Epithelial cell of proximal tubule (primary cell): ENCODE measurements at places on chromosomes 5 and 9.

DNA sequence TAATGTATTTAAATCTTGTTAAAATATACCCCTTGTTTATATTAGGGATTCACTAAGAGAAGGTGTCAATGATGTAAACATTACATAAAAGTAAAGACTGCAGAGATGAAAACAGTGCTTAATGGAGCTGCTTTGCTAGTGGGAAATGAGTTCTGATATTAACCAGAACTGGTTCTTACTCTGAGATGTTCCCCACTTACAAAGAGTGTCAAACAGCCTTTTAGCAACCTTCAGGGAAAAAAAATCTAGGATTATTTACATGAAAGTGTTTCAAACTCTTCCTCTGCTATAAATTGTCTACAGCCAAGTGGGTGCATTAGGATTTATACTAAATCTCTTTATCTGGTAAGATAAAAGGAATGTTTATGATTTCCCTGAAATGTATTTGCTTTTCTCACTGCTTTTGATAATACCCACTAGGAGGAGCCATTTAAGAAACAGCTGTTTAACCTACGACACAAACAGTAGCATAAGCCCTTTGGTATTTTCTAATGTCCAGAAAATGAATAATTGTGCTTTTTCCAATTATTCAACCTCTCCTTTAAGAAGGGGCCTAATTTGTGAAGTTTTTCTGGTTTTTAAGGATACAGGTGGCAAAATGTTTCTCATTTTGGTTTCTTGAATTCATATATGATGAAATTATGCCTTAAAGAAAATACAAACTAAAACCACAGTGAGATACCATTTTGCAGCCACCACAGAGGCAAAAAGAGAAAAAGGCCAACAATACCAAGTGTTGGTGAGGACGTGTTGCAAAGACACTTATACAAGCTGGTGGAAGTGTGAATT, 186.3 kb downstream of the TLE4 start:
- DNase-seq: no peak

DNA sequence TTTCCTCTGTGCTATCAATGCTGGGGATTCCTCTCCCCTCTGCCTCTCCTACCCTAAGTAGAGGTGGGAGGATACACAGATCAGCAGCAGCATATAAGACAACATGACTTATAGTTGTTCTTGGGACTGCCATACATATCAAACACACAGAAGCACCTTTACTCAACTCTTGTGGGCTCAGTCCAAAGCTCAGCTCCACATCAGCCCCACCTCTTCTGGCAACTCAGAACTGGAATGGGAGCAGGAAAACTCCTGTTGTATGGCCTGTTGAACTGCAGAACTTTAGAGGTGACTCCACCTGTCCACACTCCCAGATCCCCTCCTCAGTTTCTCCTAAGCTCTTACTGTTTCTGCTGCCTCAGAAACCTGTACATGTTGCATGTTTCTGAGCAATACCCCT, 127.8 kb downstream of the SV2C start:
- no peak for DNase-seq

DNA sequence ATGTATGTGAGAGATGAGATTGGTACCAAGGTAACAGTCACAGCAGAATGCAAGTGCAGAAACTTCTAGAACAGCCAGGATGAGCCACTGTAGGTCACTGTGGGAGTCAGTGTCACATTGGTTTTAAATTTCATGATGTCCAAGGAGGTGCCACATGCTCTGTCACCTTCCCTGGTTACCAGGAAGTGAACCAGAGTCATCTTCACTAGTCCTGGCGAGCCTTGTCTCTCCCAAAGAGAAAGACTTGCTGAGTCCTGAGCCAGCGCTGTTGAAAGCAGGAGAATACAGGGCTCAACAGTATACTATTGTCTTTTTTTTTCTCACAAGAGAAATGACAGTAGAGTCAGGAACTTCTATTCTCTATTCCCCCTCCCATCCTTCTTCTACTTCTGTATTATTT, 615.5 kb downstream of the RAB3C start:
- DNase-seq: no peak

- DNase-seq: no peak
Measured at GRCh38 chr9:90803860-90804593, 2.4 kb downstream of the SYK start.
